ENCODE measurements at places on chromosomes 5 and 9. TPM values are rescaled to one million over a fixed set of nuclear protein-coding genes. Genes with fewer than 3 reads are reported as not detected.

GRCh38 chr5:163303718-163304117, 133.7 kb upstream of the CCNG1 start:
- no peaks in the 10 kb centered on the region for H3K36me3 ChIP-seq
- no peak overlapping the region for H3K4me3 ChIP-seq
- DNase-seq = no peak

- no peak for DNase-seq
- no peaks in the 10 kb centered on the region for H3K36me3 ChIP-seq
- no peaks in the 10 kb centered on the region for H3K4me1 ChIP-seq
- no peaks in the 10 kb centered on the region for H3K27me3 ChIP-seq
- no peak overlapping the region for H3K27ac ChIP-seq
- no peak overlapping the region for H3K4me3 ChIP-seq
Observed at GRCh38 chr9:135043345-135043744, 44.1 kb upstream of the OLFM1 start.

- peaks cover 32% of the 10 kb centered on the region for H3K36me3 ChIP-seq
- no peak overlapping the region for H3K27ac ChIP-seq
- peaks cover 18% of the 10 kb centered on the region for H3K4me1 ChIP-seq
- H3K4me3 ChIP-seq = no peak overlapping the region
Observed at GRCh38 chr5:157740229-157740610, 3.3 kb upstream of the LSM11 start.

GRCh38 chr9:126516936-126517832, 96.5 kb upstream of the LMX1B start:
- H3K4me1 ChIP-seq = peaks cover 22% of the 10 kb centered on the region
- H3K4me3 ChIP-seq = peak overlapping the region; percentile 79
- no peaks in the 10 kb centered on the region for H3K36me3 ChIP-seq
- H3K27ac ChIP-seq = peak overlapping the region; percentile 81
- peak; percentile 87 for DNase-seq
- H3K27me3 ChIP-seq = peaks cover 69% of the 10 kb centered on the region

DNA sequence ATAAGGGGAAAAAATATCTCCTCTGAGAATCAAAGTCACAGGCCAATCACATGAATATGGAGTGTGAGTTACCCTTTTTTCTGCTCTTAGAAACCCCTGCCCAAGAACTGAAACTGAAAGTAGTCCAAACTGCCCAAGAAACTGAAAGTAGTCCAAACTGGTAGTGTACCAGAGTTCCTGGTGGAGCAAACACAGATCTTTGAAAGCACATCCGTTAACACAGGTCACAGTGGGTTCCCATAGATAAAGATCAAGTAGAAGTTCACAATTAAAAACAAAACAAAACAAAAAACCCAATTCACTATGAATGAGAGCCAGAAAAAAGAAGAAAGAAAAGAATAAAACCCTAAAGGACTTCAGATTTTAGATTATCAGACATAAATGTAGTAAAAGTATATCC, 332.4 kb upstream of the EFNA5 start:
- H3K27ac ChIP-seq = peak overlapping the region; percentile 72
- peaks cover 2% of the 10 kb centered on the region for H3K36me3 ChIP-seq
- H3K4me3 ChIP-seq = peak overlapping the region; percentile 52

Gene NR5A1
- not detected for total RNA-seq

DNA sequence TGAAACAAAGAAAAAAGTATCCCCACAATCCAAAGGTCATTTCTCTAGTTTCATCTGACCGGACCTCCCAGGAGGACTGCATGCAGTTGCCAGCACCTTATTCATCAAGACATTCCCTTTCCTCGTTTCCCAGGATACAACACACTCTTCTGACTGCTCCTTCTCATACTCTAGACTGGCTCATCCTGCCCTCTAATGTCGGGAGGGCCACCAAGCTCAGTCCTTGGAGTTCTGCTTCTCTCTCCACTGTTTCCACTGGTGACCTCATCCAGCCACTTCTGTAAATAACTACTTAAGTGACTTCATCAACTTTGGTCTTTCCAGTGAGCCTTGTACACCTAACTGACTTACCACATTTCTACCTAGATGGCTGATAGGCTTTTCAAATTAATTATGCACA, 179.1 kb downstream of the EPB41L4A start:
- peaks cover 15% of the 10 kb centered on the region for H3K27me3 ChIP-seq
- H3K4me1 ChIP-seq = no peaks in the 10 kb centered on the region
- DNase-seq = no peak

DNA sequence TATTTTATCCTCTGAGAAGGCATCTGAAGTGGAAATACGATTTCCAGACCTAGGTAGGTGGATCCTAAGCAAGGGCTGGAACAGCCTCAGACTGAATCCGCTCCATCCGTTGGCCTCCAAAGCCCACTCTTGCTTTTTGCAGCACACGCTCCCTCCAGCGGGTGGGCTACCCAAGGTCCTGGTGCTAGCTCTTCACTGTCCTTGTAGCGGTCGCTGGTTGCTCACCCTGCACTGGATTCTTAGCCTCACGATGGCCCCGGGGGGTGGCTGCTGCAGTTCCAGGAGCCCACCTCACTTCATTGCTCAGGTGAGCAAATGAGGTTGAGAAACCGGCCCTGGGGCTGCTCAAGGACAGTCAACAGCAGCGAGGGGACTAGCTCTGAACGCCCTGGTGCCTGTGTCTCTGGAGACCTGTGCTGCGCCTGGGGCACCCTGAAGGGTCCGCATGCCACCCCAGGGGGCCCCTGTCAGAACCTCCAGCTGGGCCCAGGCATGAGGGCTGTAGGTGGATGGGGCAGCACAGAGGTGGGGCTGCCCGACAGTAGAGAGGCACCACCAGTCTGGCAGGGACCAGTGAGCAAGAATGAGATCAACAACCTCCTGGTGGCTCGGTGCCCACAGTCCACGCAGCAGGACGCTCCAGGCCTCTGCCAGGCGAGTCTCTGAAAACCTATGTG, 4.3 kb downstream of the MGAT4B start:
- H3K27me3 ChIP-seq = no peaks in the 10 kb centered on the region
- H3K27ac ChIP-seq = peak overlapping the region; percentile 55
- peaks cover 32% of the 10 kb centered on the region for H3K4me1 ChIP-seq
- H3K4me3 ChIP-seq = no peak overlapping the region
- DNase-seq = peak; percentile 58

- no peaks in the 10 kb centered on the region for H3K36me3 ChIP-seq
- no peak overlapping the region for H3K4me3 ChIP-seq
- H3K4me1 ChIP-seq = no peaks in the 10 kb centered on the region
- H3K27me3 ChIP-seq = no peaks in the 10 kb centered on the region
- no peak overlapping the region for H3K27ac ChIP-seq
- no peak for DNase-seq
Observed at GRCh38 chr9:9592104-9592503, 1020.7 kb downstream of the PTPRD start.

Gene PCDHGA4
- 0.37 TPM for total RNA-seq

DNA sequence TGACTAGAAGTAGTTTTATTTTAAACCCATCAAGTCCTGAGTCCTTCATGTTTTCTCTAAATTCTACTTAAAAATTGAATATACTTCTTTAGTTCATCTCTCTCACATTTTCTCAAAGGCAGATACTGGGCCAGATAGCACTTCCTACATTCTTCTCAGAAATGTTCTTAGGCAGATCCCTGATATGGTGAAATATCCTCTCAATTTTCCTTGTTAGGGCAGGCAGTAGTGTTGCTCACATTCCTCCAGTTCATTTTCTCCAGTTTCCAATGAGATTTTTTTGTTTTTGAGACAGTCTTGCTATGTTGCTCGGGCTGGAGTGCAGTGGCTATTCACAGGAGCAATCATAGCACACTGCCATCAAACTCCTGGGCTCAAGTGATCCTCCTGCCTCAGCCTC, 5.7 kb downstream of the GCNT1 start:
- no peaks in the 10 kb centered on the region for H3K27me3 ChIP-seq
- H3K4me3 ChIP-seq = no peak overlapping the region
- H3K4me1 ChIP-seq = peaks cover 21% of the 10 kb centered on the region

- no peaks in the 10 kb centered on the region for H3K36me3 ChIP-seq
- no peak for DNase-seq
- H3K27me3 ChIP-seq = no peaks in the 10 kb centered on the region
Observed at GRCh38 chr5:125461641-125462072, 715.2 kb upstream of the ZNF608 start.

Gene RGS7BP
- not detected for total RNA-seq

Gene ANKRD18B
- total RNA-seq = 0.65 TPM

DNA sequence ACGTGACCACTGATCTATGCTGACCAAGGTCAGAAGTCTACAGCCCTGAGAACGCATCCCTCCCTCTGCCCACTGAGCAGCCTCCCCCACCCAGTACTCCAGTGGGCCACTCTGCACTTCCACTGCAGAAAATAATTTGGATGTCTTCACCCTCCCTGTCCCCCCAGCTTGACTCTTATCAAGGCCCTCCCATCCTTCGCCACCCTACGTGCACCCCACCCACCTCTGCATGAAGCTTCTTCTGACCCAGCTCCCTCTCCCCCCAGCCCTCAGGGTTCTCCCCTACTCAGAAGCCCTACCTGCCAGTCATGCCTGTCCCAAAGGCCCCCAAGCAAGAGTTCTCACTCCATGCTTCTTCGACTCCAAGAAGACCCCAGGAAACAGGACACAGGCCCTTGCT, 138.5 kb upstream of the FSTL4 start:
- no peak overlapping the region for H3K4me3 ChIP-seq
- no peak overlapping the region for H3K27ac ChIP-seq
- no peak for DNase-seq
- peaks cover 8% of the 10 kb centered on the region for H3K27me3 ChIP-seq
- H3K4me1 ChIP-seq = no peaks in the 10 kb centered on the region

- no peaks in the 10 kb centered on the region for H3K36me3 ChIP-seq
- H3K27me3 ChIP-seq = peaks cover 16% of the 10 kb centered on the region
- no peaks in the 10 kb centered on the region for H3K4me1 ChIP-seq
- H3K4me3 ChIP-seq = no peak overlapping the region
- H3K27ac ChIP-seq = no peak overlapping the region
- no peak for DNase-seq
Observed at GRCh38 chr9:84229191-84229590, 111.4 kb downstream of the SLC28A3 start.

DNA sequence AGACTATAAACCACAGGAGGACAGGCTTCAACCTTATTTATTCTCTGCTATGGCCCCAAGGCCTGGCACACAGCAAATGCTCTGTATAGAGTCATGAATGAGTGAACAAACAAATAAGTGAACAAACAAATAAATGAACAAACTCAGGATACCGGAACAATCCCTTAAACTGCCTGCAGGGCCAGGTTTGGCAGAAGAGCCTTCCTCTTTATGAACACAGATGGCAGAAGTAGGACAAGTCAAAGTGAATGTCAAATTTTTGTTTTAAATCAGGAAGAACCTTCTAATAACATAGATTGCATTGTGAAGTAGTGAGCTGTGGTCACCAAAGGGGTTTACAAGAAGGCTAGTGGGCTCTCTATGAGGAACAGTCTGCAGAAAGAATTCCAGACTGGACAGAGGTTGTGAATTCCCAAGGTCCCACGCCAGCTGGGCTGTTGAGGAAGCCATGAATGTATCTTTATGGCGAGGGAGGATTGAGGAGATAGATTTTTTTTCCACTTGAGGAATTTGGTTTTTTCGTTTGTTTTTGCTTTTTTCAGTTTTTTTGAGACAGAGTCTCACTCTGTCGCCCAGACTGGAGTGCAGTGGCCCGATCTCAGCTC, 30.3 kb upstream of the STING1 start:
- H3K36me3 ChIP-seq = peaks cover 3% of the 10 kb centered on the region
- H3K4me3 ChIP-seq = peak overlapping the region; percentile 66
- peaks cover 1% of the 10 kb centered on the region for H3K27me3 ChIP-seq

- H3K4me3 ChIP-seq = no peak overlapping the region
- peaks cover 9% of the 10 kb centered on the region for H3K4me1 ChIP-seq
- no peaks in the 10 kb centered on the region for H3K27me3 ChIP-seq
- H3K27ac ChIP-seq = no peak overlapping the region
Observed at GRCh38 chr9:78325846-78326360, 29.0 kb downstream of the PSAT1 start.

Gene SLC34A1
- total RNA-seq = not detected

Gene TMC1
- total RNA-seq = not detected

DNA sequence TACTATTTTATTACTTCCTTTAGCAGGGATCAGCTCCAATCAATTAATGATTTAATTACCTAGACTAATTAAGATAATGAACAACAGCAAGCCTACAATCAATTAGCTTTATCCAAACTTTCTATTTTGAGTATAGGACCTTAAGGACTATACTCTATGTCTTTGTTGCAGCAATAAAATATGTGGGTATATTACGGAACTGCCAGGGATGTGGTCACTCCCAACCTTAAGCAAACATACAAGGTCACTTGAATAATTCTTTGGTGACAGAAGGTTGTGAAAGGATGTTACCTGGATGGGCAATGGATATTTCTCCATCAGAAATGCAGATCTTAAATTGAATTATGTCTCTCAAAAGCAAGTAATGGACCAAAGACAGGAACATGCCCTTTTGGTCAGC, 907.4 kb upstream of the DMAC1 start:
- no peak overlapping the region for H3K4me3 ChIP-seq
- H3K27me3 ChIP-seq = no peaks in the 10 kb centered on the region
- H3K36me3 ChIP-seq = no peaks in the 10 kb centered on the region
- H3K27ac ChIP-seq = no peak overlapping the region
- no peak for DNase-seq
- H3K4me1 ChIP-seq = no peaks in the 10 kb centered on the region

Gene CCDC152
- total RNA-seq = 6.6 TPM

Gene RAB3C
- not detected for total RNA-seq

Gene SPINK1
- total RNA-seq = not detected

GRCh38 chr5:73435759-73436534, 12.6 kb downstream of the FOXD1 start:
- H3K27me3 ChIP-seq = peaks cover 73% of the 10 kb centered on the region
- H3K4me1 ChIP-seq = peaks cover 6% of the 10 kb centered on the region
- peaks cover 4% of the 10 kb centered on the region for H3K36me3 ChIP-seq
- peak overlapping the region; percentile 19 for H3K4me3 ChIP-seq
- DNase-seq = no peak

DNA sequence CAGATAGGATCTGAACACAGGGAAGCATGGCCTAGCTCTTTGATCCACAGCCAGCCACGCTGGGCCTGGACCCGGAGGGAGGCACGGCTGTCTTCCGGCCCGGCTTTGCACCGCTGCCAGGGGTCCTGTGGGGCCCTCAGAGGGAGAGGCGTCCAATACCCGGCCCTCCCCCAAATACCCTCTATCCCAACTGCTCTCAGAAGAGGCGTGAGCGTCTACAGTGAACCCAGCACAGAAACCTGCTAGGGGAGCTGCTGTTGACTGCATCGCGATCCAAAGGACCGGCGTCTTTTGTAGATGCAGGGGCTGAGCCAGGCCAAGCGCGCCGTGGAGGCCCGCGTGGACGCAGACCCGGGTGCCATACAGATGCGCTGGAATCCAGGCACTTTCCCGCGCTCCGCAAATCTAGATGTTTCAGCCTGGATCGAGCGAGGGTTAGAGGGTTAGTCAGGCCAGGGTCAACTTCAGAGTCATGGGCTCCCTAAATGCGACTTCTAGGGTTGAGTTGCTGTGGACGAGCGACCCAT, 1.1 kb upstream of the TCF7 start:
- peak overlapping the region; percentile 87 for H3K4me3 ChIP-seq
- peaks cover 11% of the 10 kb centered on the region for H3K27me3 ChIP-seq
- peak; percentile 73 for DNase-seq
- H3K36me3 ChIP-seq = peaks cover 28% of the 10 kb centered on the region
- peaks cover 58% of the 10 kb centered on the region for H3K4me1 ChIP-seq

- H3K36me3 ChIP-seq = peaks cover 9% of the 10 kb centered on the region
- H3K27me3 ChIP-seq = peaks cover 18% of the 10 kb centered on the region
- H3K4me3 ChIP-seq = no peak overlapping the region
- H3K4me1 ChIP-seq = peaks cover 16% of the 10 kb centered on the region
Observed at GRCh38 chr5:1526681-1527131, 2.9 kb upstream of the LPCAT1 start.

Gene SAPCD2
- 22.8 TPM for total RNA-seq

Gene PCAT7
- not detected for total RNA-seq

Data from activated CD4-positive, alpha-beta T cell treated with anti-CD3 and anti-CD28 coated beads, Interleukin-2, amount 10 ng/mL, durations not matched to agents 24 days and 14 days (primary cell).